ENCODE measurements at places on chromosomes 5 and 9. TPM values are rescaled to one million over a fixed set of nuclear protein-coding genes. Genes with fewer than 3 reads are reported as not detected.
A peak's percentile ranks its signal among the peaks of the same experiment; 100 is the strongest.

GABRA6 gene
- total RNA-seq = not detected

MOB3B gene
- total RNA-seq = 27.7 TPM

RUSC2 gene
- 17.5 TPM for total RNA-seq

DNA sequence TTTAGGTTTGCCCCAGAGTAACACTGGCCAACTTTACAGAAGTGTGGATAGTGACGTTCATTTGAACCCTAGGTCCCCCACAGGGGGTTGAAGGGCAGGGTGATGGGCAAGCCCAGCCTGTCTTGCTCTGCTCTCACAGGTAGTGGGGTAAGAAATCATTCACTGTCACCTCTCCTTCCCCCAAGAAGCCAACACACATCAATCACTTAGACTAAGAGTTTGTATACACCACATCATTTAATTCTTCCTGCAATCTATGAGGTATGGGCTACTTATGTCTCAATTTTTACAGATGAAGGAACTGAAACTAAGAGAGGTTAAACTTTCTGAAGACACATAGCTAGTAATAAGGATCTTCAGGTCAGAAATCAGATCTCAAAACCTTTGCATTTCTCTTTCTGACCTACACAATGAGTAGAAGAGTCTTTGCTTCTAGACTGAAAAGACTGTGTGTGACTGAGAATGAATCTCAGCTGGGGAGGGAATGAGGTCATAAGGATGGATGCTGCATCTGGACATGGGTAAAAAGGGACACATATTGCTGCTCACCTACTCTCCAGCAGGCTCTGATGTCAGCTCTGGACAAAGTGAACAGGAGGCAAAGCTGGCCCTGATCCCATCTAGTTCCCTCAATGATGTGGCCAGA is 81.0 kb upstream of the EQTN start:
- no peak overlapping the region for H3K4me3 ChIP-seq
- peak overlapping the region; percentile 86 for H3K27ac ChIP-seq
- peaks cover 29% of the 10 kb centered on the region for H3K4me1 ChIP-seq

DNA sequence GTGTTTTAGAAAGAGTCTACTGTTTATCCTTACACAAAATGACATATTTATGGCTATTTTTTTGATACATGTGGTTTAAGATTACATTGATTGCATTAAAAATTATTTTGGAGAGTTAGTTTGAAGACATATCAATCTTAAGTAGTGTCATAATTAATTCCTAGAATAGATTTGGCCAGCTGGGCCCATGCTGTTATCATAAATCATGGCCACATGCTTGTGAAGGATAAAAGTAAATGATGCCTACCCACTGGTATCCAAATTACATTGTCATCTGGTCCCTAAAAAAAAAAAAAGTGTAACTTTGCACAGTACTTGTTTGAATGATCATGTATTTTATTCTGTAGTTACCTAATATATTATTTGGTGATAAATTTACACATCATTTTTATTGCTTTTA is 96.9 kb downstream of the PARP8 start:
- H3K4me1 ChIP-seq = no peaks in the 10 kb centered on the region

Data from spleen (tissue), 13 donors.